Activated CD4-positive, CD25-positive, alpha-beta regulatory T cell treated with anti-CD3 and anti-CD28 coated beads, Interleukin-2, amount 50 U/mL, for 24 hours (primary cell): ENCODE measurements at places on chromosomes 4 and X.

- no peak for ATAC-seq
Observed at GRCh38 chr4:94743838-94744237, 13.9 kb upstream of the BMPR1B start.

GRCh38 chrX:123184219-123184865 lies at the start of gene GRIA3:
Gene GRIA3, plus strand, starts transcription at chrX:123184278. Its CDS starts 258 bp downstream, at chrX:123184536.
- no peak for ATAC-seq

DNA sequence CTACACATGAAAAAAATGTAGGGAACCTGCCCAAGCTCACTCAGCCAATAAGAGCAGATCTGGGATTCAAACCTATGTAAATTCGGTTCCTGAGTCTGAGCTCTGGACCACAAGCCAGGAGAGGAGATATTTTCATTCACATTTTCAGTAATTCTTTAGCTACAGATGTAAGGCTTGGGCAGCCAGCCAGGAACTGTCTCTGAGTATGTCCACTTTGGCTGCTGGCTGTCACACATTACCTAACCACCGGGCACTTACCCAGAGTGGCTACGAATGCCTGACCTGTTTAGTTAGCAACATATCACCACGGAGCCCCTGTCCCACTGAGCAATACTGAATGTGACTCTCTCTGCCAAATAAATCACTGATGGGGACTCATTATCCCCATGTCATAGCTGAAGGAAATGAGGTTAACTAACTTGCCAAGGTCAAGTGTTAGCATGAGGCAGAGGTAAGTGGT lies 15.3 kb downstream of the USP46 start:
- no peak for ATAC-seq

- ATAC-seq: no peak
Observed at GRCh38 chr4:79397951-79398350, 10.1 kb downstream of the GK2 start.

DNA sequence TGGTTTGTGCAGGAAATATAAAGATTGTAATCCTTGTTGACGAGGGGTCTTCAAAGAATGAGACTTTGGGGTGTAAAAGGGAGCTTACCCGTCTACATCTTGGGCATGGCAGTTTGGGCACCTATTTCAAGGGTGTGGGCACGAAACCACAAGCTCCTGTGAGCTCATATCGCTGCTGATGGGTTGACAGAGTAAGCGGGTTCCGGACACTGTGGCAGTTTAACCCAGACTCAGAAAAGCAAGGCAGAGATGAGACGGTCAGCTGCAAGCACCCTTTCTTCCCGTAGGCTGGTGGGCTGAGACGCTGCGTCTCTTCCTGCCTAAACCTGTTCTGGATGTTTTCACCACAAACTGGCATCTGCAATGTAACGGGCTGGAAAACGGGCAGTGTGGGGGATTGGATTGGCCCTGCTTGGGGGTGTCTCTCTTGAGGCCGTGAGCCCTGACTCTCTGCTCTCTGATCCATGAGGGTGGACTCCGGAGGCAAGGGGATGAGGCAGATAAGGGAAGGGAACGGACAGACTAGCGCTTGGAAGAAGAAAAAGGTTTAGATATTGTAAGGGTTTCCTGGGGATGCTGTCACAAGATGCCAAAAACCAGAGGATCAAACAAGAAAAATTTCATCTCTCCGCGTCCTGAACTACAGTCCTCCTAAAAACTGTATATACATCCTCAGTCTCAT lies 237.5 kb downstream of the SHOX start:
- ATAC-seq: no peak

GRCh38 chrX:44570522-44570921 lies 27.9 kb upstream of the FUNDC1 start:
- ATAC-seq: no peak

DNA sequence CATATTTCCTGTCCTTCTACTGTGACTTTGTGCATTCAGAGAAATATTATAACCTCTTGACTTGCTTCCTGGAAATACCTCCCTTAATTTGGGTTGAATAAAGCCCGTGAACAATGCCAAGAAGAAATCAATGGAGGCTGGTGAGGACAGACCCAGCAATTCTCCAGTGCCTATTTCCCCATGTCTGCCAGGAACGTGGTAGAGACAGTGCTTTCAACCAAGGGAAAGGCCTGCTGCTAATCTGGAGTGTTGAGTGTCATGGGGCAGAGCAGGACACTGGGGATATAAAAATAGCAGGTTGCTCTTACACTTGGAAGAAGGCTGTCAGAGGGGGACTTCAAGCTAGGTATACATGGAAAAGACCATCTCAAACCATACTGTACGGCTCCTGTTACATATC lies 19.9 kb downstream of the TSC22D3 start:
- ATAC-seq: no peak

DNA sequence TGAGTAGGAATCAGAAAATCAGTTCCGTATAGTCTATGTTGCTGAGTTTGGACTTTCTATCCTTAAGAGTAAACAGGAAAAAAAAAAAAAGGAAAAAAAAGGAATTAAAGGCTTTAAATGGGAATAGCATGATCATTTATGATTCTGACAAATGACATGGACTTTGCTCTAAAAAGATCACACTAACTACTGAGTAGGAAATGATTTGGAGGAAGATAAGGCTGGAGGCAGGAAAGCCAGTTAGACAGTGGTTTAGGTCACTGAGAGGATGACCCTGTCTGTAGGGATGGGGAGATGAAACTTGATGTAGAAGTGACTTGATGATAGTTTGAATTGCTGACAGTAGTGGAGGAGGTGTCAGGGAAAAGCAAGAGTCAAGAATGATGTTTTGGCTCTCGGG lies 9.2 kb upstream of the JADE1 start:
- no peak for ATAC-seq

GRCh38 chr4:76083386-76083988 lies 9.0 kb downstream of the ART3 start:
- ATAC-seq: no peak

- ATAC-seq: no peak
Observed at GRCh38 chr4:76376534-76376933, 44.4 kb downstream of the CCDC158 start.

DNA sequence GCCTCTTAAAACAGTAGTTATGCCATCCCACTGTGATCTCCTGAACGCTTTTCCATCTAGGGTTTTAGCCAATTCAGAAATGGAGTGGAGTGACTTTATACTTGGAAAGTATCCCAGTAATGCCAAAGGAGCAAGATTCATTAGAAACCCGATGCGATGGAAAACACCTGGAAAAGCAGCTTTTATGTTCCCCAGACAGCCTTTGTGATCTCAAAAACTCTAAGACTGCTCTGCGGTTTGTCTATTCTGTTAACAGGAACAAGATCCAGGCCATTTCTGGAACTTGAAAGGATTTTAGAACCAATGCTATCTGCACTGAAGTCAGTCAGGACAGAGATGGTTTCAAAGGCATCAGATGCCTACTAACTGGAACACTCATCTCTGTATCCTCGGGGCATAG lies 145.1 kb downstream of the APBB2 start:
- ATAC-seq: no peak

- no peak for ATAC-seq
Observed at GRCh38 chr4:14132301-14132700, 504.8 kb upstream of the BOD1L1 start.

DNA sequence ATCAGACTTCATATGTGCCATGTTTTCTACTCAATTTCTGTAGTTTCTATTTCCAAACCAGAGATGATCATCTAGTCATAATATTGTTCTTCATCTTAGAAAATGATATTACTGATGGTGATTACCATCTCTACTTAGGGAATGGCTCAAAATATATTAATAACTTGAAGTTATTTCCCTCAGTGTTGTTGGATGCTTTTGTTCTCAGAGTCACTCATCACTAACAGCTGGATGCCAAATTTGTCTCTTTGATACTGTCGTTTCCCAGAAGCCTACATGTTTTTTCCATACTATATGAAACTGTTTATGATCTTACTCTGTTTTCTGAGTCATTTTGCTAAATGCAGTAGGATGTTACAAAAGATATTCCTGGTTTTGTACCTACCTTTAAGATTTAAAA lies 8.9 kb downstream of the PGAM4 start:
- peak; percentile 35 for ATAC-seq

DNA sequence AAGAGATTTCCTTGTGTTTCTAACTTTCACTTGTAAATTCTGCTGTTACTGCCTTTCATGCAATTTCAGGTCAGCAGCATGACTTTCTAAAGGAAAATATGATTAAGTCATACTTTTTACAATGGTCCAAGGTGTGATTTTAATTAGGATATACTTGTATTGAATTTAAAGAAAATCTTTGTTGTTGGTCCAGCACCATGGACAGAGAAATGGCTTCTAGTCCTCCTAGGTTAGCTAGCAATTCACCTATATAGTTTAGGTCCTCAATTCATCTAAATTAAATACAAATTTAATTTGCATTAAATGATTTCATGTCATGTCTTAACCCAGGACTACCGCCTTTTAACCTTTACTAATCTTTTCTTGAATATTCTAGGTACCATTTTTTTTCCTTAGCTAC lies 304.9 kb upstream of the RPS6KA3 start:
- no peak for ATAC-seq

DNA sequence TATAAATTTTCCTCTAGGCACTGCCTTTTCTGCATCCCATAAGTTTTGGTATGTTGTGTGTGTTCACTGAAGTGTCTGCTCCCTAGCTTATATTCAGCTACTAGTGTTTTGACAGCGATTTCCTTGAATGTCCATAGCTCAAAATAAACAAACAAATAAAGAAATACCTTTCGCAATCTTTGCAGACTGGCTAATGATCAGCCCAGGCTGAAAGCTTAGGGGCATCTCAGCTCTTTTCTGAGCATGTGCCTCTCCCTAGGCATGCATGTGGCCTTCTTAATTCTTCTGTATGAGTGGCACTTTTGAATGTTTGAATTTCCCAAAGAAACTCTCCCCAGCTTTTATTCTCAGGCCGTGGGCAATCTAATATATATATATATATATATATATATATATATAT lies 44.6 kb upstream of the SHROOM4 start:
- no peak for ATAC-seq
